Adrenal gland (tissue), 19 donors: ENCODE measurements at places on chromosomes 1 and 21. TPM values are rescaled to one million over a fixed set of nuclear protein-coding genes. Genes with fewer than 3 reads are reported as not detected.

GRCh38 chr1:246292571-246292970 lies 214.5 kb downstream of the SMYD3 start:
- H3K36me3 ChIP-seq: no peaks in the 10 kb centered on the region
- H3K27ac ChIP-seq: no peak overlapping the region
- no peak for DNase-seq
- H3K4me1 ChIP-seq: no peaks in the 10 kb centered on the region
- H3K4me3 ChIP-seq: no peak overlapping the region

GRCh38 chr1:40795811-40796586 lies 12.4 kb downstream of the KCNQ4 start:
- no peaks in the 10 kb centered on the region for H3K36me3 ChIP-seq
- H3K4me3 ChIP-seq: no peak overlapping the region
- H3K27ac ChIP-seq: no peak overlapping the region
- no peaks in the 10 kb centered on the region for H3K4me1 ChIP-seq

GRCh38 chr1:228347181-228347580 lies 59.5 kb downstream of the TRIM11 start:
- H3K27ac ChIP-seq: no peak overlapping the region
- no peak for DNase-seq
- no peak overlapping the region for H3K4me3 ChIP-seq
- H3K36me3 ChIP-seq: no peaks in the 10 kb centered on the region

DNA sequence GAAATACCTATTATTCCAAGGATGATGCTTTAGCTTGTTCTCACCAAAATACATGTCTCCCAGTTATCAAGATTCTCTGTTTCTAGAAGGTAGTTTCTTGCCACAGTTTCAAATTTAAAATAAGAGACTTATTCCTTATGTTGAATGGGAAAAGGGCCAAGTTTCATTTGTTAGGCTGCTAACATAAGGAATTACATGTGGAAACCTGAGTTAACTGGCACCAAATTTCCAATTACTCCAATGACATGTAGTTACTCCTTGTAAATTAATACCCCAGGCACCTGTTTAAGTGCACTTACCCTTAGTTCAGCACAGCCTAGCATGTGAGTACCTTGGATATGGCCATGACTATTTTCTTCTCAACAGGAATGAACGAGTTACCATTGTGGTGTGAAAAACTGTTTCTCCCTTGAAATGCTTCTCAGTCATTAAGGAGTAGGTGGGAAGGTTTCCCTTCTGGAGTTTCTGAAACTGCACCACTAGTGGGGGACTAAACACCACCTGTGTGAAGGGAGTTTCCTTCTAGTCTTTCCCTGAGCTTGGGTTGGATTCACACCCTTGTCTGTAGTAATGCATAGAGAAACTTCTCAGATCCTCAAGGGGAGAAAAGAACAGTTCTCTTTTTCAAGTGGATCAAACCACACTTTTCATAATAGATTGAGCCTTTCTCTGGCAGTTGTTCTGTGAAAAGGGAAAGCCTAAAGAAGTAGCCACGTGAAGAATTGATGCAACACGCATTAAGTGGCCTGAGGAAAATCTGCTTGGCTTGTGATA lies 32.3 kb upstream of the LRRC8C start:
- peaks cover 3% of the 10 kb centered on the region for H3K4me1 ChIP-seq
- no peak for DNase-seq
- H3K27me3 ChIP-seq: no peaks in the 10 kb centered on the region
- no peaks in the 10 kb centered on the region for H3K36me3 ChIP-seq
- no peak overlapping the region for H3K27ac ChIP-seq
- H3K4me3 ChIP-seq: no peak overlapping the region

DNA sequence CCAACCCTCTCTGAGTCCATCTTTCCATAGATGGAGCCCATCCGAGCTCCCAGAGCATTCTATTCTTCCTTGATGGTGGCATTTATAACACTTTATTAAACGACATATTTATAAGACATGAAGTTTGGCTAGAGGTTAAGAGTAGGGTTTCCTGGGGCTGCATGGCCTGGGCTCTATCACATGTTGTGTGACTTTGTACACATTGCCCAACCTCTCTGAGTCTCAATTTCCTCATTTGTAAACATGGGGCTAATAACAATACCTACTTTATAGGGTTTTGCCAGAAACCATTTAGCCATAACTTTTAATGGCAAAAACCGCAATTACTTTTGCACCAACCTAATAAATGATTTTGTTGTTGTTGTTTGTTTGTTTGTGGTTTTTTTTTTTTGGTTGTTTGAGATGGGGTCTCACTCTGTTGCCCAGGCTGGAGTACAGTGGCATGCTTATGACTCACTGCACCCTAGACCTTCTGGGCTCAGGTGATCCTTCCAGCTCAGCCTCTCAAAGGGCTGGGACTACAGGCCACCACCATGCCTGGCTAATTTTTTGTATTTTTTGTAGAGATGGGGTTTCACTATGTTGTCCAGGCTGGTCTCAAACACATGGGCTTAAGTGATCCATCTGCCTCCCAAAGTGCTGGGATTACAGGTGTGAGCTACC lies 13.9 kb upstream of the ASAP3 start:
- no peak overlapping the region for H3K27ac ChIP-seq
- no peak for DNase-seq
- no peaks in the 10 kb centered on the region for H3K36me3 ChIP-seq
- no peaks in the 10 kb centered on the region for H3K27me3 ChIP-seq

Gene RGS1
- total RNA-seq: 2.4 TPM

Gene SLC25A44
- total RNA-seq: 11.4 TPM

Gene RBM11
- total RNA-seq: 8.7 TPM
